Neural progenitor cell (in vitro differentiated cells): ENCODE measurements at places on chromosomes 2 and 18. TPM values are rescaled to one million over a fixed set of nuclear protein-coding genes. Genes with fewer than 3 reads are reported as not detected.

Gene ASIC4
- 0.26 and 2.4 TPM in 2 replicates for total RNA-seq

Gene ARHGAP15
- total RNA-seq = 2.5 and 5.9 TPM in 2 replicates

- DNase-seq = peak; percentile 82
- H3K4me1 ChIP-seq = no peaks in the 10 kb centered on the region
- no peak overlapping the region for H3K4me3 ChIP-seq
Observed at GRCh38 chr2:121356058-121356640, 71.1 kb upstream of the TFCP2L1 start.

- peaks cover 45% of the 10 kb centered on the region for H3K4me1 ChIP-seq
- DNase-seq = no peak
Observed at GRCh38 chr2:120750488-120751210, 15.0 kb downstream of the GLI2 start.

- no peak for DNase-seq
- H3K36me3 ChIP-seq = no peaks in the 10 kb centered on the region
- no peaks in the 10 kb centered on the region for H3K27me3 ChIP-seq
- H3K4me1 ChIP-seq = no peaks in the 10 kb centered on the region
- no peak overlapping the region for H3K4me3 ChIP-seq
Observed at GRCh38 chr2:137115081-137115794, 349.9 kb downstream of the THSD7B start.
